ENCODE measurements at places on chromosomes 5 and 9.

DNA sequence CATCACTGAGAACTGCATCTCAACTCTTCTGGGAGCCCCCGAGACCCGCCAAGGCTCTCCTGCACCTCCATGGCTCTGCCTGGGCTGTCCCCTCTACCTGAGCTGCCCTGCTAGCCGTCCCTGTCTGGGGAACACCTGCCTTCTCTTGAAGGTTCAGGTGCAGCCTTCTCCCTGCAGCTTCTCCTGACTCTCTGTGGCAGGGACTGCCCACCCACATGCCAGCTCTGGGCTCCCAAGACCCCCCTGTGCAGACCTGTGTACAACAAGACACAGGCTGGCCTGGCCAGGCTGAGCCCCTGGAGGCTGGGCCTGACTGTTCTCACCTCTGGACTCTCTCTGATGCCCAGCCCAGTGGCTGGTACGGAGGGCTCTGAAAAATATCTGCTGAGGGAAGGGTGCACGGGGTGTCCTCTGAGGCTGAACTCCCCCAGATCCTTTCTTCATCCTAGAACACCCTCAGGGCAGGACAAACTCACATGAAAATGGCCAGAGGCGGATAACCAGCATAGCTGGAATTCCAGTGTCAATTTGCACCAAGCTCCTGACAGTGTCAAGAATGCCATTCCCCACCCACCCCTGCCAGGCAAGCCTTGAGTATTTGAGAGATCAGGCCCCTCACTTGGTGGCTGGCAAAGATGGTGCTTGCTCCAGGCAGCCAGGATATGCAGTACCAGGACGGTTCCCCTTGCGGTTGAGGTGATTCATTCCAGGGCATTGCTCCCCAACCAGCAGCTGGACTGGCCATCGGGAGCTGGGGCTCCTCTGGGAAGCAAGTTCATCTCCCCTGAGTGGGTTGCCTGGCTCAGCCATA lies 40.9 kb upstream of the SLC25A51 start:
- no peak for DNase-seq

- peak; percentile 17 for DNase-seq
These were observed 24.6 kb upstream of the LRRC14B start for GRCh38 chr5:166441-167372.

GRCh38 chr5:57431759-57432158 lies 50.9 kb downstream of the ACTBL2 start:
- DNase-seq, result no peak

GRCh38 chr5:42811591-42812446 lies at the start of gene SELENOP:
Gene SELENOP (minus strand): TSS chr5:42811892. CDS start chr5:42808353, 3,539 bp downstream.
- DNase-seq, result no peak

DNA sequence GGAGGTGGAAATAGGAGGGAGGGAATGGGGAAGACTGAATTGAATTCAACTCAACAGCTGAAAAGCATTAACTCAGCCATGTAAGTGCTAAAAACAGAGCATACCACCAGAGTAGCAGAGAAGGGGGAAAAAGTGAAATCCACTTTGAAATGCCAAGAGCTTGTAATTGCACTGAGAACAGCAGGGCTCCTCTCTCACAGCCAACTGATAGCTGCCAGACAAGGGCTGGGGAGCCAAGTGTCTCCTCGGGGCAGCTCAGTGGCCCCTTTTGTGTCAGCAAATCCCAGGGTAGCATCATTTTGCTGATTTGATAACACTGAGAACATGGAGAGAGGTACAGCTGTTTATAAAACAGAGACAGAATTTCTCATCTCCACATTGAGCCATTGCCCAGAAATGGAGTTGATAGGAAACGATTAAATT lies 182.5 kb downstream of the FRMD3 start:
- no peak for DNase-seq

DNA sequence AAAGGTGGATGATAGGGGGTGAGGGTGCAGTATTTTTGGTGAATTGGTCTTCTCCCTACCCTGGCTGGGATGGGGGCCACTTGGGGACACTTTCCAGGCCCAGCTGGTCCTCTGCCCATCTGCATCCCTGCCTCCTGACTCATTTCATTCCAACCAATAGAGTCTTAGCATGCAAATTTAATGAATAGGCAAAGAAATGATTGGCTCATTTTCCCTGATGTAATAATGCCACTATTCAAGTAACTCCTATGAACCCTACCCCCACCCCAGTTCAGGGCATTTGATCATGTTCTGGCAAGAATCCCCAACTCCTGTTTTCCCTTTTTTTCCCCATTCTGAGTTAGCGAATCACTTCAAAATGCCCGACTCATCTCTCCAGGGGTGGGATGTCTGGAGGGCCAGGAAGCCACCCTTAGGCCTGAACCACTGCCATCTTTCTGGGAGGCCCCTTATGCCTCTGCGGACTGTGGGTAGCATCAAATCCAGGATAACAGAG lies 56.7 kb downstream of the PCDH1 start:
- no peak for DNase-seq

GRCh38 chr9:95508242-95508967 lies 8.4 kb downstream of the PTCH1 start:
- peak; percentile 36 for DNase-seq

DNA sequence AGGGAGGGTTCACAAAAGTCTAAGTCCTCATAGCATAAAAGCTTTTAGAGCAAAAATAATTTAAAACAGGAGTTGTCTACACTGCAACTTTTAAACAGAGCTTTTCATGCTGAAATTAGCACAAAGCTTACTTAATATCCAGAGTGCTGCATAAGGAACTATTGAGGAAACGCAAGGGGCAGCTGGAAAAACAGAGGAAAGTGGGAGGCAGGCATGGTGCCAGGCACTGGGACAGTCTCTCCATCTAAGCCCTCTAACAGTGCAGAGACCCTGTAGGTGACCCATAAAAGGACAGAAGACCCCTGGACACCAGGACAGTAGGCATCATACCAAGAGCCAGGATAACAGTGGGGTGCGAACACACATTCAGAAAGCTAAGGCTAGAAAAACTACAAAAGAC lies 49.3 kb downstream of the ADAMTS12 start:
- DNase-seq, result no peak

- peak; percentile 74 for DNase-seq
These were observed 98.4 kb downstream of the FNBP1 start for GRCh38 chr9:129944506-129945116.

GRCh38 chr5:98416541-98416940 lies 356.9 kb upstream of the RGMB start:
- no peak for DNase-seq

- no peak for DNase-seq
These were observed 181.7 kb downstream of the MTRR start for GRCh38 chr5:8050616-8051175.

DNA sequence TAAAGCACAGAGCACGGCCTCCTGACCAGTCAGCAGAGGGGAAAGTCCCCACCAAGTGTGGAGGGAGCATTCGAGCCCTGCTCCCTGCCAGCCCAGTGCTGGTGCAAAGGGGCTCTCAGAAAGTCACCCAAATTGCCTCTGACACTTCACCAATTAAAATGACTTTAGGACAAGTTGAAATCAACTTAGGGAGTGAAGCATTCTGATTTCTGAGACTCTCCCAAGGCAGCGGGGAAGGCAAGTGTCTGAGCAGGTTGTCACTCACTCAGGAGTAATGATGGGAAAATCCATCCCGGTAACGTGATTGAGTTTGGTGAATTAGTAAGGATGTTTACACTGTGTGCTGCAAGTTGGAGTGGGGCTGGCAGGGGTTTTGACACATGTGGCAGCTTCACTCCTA lies 73.7 kb downstream of the PCDH1 start:
- DNase-seq, result no peak

- no peak for DNase-seq
These were observed 38.7 kb downstream of the MAPK9 start for GRCh38 chr5:180253036-180253824.

GRCh38 chr5:170571875-170572852 lies 68.3 kb downstream of the KCNIP1 start:
- peak; percentile 47 for DNase-seq

GRCh38 chr5:95989283-95990048 lies 27.8 kb upstream of the ELL2 start:
- DNase-seq, result no peak

GRCh38 chr5:175778951-175779503 lies 92.4 kb upstream of the CPLX2 start:
- DNase-seq, result no peak

DNA sequence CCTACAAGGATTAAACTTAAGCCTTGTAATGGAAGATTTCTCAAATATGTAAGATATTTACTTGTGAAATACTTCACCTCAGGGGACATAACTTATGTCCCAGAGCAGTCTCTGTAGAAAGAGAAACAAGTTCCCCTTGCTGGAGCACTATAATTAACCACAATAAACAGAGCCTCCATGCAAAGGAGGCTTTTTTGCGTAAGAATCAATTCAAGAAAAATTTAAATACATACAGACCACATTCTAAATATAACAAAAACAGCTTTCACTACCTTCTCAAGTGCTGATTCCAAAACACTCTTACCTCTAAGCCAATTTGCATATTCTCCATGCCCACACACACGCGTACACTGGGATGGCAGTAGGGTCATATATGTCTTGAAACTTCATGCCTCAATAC lies 30.7 kb upstream of the CCNB1 start:
- DNase-seq, result no peak

DNA sequence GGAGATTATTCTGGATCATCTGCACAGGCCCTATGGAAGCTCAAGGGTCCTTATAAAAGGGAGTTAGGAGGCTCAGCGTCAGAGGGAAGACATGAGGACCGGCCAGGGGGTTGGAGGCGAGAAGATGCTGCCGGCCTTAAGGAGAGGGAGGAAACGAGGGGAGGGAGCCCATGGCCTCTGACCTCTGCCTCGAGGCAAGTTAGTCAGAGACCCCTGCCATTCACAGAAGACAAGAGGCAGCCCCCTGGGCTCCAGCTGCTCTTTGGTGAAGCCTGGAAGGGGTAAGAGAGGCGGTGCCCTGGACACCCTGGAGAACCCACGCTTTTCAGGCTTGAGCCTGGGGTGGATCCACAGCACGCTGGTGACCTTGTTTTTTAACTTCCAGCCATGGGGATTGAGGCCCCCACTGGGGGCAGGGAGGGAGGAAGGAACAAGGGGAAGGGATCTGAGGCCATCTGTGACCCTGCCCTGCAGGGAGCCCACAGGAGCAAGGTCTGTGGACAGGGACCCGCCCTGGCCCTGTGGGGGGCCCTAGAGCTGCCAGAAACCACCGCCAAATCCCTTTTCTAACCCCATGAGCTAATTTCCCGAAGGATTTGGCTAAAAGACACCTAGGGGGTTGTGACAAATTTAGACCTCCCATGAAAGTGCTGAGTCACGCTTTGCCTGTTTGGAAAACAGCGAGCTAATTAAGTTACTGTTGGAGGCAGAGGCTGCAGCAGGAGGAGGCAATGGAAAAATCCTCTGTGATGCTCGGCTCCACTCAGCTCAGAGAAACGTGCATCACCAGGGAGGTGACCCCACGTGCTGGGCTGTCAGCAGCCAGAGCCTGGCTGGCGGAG lies 49.7 kb downstream of the OLFM1 start:
- DNase-seq, result no peak

DNA sequence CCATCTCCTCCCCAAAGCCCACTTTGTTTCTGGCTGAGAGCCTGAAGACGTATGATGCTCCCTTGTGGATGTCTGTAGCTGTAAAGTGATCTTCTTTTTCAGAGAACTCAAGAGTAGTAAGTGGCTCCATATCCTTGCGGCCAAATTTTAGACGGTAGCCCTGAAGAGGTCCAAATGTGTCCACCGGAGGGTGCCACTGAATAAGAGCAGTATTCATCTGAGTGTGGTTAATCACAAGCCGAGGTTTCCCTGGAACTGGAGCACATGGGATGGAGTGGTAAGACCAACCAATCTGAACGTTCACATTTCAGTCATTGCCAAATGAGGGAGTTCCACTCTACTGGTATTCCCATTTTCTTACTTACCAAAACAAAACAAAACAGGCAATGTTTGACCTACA lies 686.5 kb upstream of the DMAC1 start:
- no peak for DNase-seq

- no peak for DNase-seq
These were observed 113.0 kb upstream of the TRIM32 start for GRCh38 chr9:116574027-116574679.
